ENCODE measurements at places on chromosomes 7 and 10.

- DNase-seq = no peak
These were observed 617.9 kb upstream of the GRM3 start for GRCh38 chr7:86025807-86026206.

- no peak for DNase-seq
These were observed 311.7 kb downstream of the GATA3 start for GRCh38 chr10:8365935-8366911.

DNA sequence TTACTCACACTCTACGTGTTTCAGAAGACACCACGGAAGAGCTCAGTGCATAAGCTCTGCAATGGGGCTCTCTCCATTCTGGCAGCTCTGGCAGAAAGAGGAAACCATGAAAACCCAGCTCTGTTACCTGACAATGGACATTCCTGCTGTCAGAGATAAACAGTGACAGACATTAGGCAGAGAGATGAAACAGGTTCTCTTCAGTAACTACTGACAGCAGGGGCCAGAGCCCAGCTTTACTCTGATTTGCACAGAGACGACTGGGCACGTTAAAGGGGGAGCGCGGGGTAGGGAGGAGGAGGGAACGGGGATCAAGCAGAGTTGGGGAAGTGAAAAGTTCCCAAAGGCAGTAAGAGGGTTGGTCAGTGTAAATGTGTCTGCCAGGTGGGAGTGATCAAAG, 206.1 kb downstream of the RAMP3 start:
- no peak for DNase-seq

GRCh38 chr7:11237742-11238141, 264.1 kb downstream of the PHF14 start:
- DNase-seq = no peak

DNA sequence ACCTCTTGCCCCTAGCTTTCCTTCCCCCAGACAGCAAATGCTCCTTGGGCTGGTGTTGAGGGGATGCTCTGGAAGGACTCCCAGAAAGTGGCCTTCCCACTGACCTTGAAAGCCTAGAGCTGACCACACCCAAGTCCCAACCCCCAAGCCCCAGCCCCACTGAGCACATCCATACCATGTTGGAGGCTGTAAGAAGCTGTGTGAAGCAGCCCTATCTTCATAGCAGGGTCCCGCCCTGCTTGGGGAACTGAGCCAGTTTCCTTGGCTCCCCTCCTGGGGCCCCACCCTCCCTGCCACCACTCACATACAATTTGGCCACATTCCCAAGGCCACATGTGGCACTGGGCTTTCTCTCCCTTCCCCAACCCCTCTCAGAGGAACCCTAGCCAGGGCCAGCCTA, 72.3 kb upstream of the CACUL1 start:
- DNase-seq = no peak

GRCh38 chr7:140342727-140343514, 55.4 kb downstream of the SLC37A3 start:
- DNase-seq = peak; percentile 64

DNA sequence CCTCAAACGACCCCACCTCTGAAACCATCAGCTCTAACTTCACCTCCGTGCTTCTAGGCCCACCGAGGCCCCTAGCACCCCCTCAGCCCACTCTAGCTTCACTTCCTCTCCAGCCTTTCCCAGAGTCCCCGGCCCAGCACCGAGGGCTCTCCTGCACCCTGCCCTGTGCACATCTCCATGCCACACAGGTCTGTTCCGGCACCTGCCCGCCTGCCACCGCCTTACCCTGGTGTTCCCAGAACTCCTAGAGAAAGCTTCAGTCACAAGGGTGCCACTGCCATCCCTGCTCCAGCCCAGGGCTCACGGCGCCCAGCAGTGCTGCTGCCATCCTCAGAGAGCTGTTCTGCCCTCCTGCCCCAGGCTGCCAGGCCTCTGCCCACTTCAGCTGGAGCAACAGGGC, 61.3 kb upstream of the INSIG1 start:
- no peak for DNase-seq

DNA sequence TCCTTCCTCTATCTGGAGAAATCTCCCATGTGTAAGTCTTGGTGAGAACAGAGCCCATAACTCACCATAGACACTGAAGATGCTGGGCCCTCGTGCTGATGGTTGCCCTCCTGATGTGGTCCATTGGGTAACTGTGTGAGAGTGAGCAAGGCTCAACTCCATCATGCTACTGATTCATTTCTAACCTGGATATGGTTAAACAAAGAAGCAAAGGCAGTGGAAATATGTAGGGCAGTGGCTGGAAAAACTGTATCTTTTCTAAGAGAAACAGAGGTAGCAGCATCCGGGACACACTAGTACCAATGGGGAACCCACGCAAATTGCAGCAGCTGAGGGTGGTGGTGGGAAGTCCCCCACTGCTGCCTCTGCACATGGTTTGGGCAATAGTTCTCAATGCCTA, 221.7 kb downstream of the KLF6 start:
- DNase-seq = no peak

DNA sequence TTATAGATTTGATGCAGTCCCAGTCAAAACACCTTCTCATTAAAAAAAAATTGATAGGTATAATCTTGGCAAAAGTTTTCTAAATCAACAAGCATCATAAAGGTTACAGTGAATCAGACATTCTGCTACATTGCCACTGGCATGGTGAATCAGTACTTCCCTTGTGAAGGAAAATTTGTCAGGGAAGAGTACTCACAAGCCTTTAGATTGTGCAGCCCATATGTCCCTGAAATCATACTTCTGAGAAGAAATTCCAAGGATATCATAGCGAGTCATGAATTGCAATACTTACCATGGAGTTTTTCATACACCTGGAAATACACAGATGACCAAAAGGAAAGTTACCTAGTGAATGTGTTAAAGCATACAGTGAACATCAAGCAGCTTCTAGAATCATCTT, 17.2 kb downstream of the VSTM2A start:
- no peak for DNase-seq

GRCh38 chr10:61750943-61751471, 88.3 kb downstream of the CABCOCO1 start:
- peak; percentile 68 for DNase-seq

DNA sequence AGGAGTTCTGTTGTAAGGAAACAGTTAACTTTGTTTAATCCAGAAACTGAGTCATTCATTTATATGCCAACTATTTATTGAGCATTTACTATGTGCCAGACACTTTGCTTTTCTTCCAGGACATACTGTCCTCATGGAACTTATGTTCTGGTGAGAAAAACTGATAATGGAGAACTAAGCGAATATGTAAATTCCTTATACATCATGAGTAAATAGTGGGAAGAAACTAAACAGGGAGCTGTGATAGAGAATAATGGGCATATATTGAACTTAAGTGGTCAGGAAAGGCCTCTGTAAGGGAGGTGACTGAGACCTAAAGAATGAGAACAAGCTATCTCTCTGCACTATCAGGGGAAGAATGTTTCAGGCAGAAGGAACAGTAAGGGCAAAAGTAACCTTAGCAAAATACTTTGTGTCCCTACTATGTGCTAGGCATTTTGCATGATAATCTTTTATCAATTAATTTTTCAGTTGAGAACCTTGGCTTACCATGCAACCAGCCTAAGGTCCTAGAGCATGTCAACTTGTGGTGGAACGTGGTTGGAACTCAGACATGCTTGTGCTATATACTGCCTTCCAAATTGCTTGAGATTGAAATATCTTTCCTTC, 45.4 kb downstream of the ST7 start:
- DNase-seq = no peak
